ENCODE measurements at places on chromosomes 2 and 18. TPM values are rescaled to one million over a fixed set of nuclear protein-coding genes. Genes with fewer than 3 reads are reported as not detected.

The PTPRN gene
- total RNA-seq, result not detected

The CHPF gene
- 78.2 TPM for total RNA-seq

The PPP1R1C gene
- 27.5 TPM for total RNA-seq

The TEX44 gene
- total RNA-seq, result not detected

The ZEB2 gene
- 0.95 TPM for total RNA-seq
